AG09309 (cell line): ENCODE measurements at places on chromosomes 11 and 22.
A peak's percentile ranks its signal among the peaks of the same experiment; 100 is the strongest.

DNA sequence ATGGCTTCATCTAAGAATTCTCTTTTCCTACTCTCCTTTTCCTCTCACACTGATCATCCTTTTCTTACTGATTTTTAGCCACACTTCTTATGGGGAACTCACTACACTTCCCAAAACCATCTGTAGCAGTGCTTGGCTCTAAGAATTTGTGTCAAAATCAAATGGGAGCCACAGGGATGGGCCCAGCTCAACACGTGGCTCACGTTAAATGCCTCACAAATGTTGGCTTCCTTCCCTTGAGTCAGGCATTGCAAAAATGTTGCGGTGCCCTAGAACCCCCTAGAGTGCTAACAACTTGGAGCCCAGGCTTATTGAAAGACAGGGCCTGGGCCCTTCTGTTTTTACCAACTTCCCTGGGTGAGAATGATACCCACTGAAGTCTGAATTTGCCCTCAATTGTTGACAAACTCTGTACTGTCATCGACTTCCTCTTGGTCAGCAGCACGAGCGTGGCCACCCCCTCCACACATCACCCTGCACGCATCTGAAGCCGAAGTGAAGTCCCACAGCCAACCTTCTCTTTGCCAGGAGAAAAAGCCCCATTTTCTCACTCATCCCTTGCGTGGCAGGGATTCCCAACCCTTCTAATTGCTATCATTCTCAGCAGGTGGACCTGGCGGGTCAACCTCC, 69.7 kb downstream of the ELFN2 start:
- peak; percentile 23 for DNase-seq

GRCh38 chr11:62324731-62325556, 12.3 kb upstream of the ASRGL1 start:
- DNase-seq = no peak

- no peak for DNase-seq
Measured at GRCh38 chr11:19448651-19449050, 207.9 kb upstream of the E2F8 start.

- peak; percentile 31 for DNase-seq
Measured at GRCh38 chr22:21044931-21045584, 688 bp upstream of the LRRC74B start.

GRCh38 chr11:86735451-86736290, 63.3 kb upstream of the ME3 start:
- no peak for DNase-seq

- no peak for DNase-seq
Measured at GRCh38 chr11:101881586-101881985, 33.2 kb upstream of the CEP126 start.

- no peak for DNase-seq
Measured at GRCh38 chr11:22666325-22666687, at the start of gene GAS2. GAS2 (plus strand) TSS chr11:22666611; CDS start chr11:22674870, 8,259 bp downstream.

DNA sequence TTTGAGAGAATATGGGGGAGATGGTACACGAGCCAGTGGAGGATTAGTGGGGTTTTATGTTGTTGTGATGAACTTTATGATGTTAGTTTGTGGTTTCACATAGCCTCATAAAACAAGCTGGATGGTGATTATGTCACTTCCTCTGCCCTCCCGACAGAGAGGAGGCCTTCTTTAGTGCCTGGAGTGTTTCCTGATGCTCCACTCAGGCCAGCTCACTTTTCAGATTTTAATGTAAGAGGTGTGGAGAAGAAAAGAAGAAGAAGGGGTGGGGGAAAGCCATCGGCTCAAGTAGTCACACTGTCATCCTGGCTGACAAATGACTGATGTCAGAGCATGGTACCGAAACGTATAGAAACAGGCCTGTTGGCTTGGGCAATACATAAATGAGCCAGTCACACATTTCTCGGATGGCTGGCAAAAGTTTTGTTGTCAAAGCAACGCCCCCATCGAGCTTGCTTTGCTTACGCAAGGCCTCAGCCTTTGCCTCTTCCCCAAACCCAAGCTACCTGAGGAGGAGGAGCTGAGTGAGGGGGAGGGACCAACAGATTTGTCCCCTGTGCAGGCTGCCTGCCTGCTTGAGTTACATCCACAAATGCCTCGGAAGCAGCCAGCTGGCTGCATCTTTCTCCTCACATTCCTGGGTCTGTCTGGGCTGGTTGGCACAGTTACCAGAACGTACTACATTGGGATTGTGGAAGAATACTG, at the start of gene HEPHL1:
HEPHL1 (plus strand) TSS at position 578 of the 705 bp plus-strand sequence; CDS start at position 593, 15 bp downstream.
- peak; percentile 24 for DNase-seq

DNA sequence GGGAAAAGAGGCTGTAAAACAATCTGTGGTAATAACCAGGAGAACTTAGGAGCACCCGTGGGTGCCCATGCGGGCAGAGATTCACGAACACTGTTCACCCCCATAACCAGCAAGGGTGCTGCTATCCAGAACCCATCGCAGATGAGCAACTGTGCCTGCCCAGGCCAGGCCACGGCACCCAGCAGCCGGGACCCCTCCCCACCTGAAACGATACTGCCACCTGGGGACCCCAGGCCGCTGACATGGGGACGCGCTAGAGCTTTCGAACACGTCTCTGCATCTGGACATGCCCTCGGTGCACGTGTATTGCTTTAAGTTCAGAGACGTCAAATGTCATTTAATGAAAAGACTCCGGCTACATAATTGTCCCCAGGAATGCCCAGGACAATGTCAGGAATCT, 14.3 kb upstream of the MUC2 start:
- DNase-seq = no peak

DNA sequence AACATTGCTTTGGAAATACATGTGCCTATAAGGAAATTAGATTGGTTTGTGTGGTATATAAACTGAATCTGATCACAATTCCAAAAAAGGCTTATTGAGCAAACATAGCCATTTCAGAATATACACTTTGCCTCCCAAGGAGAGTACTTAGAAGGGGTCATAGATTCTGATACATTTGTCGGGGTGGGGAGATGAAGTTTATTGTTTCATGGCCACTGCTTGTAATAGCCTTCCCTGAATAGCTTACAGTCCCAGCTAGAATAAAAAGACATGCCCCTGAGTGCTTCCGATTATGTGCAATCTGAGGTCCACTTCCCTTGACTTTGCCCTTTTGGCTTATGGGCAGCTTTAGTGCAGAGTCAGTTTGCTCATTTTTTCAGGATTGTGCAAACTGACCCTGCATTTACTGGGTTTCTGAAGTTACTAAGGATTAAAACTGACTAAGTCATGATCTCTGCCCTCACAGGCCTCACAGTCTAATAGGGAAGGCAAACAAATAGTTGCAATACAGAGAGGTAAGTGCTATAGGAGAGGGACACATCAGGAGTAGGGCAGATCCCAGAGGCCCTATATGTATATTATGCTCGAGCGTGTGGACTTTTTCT, 184.2 kb downstream of the BLID start:
- no peak for DNase-seq

- DNase-seq = no peak
Measured at GRCh38 chr22:37827056-37827455, 3.9 kb downstream of the GALR3 start.

- no peak for DNase-seq
Measured at GRCh38 chr11:110566577-110566976, 136.8 kb downstream of the FDX1 start.

DNA sequence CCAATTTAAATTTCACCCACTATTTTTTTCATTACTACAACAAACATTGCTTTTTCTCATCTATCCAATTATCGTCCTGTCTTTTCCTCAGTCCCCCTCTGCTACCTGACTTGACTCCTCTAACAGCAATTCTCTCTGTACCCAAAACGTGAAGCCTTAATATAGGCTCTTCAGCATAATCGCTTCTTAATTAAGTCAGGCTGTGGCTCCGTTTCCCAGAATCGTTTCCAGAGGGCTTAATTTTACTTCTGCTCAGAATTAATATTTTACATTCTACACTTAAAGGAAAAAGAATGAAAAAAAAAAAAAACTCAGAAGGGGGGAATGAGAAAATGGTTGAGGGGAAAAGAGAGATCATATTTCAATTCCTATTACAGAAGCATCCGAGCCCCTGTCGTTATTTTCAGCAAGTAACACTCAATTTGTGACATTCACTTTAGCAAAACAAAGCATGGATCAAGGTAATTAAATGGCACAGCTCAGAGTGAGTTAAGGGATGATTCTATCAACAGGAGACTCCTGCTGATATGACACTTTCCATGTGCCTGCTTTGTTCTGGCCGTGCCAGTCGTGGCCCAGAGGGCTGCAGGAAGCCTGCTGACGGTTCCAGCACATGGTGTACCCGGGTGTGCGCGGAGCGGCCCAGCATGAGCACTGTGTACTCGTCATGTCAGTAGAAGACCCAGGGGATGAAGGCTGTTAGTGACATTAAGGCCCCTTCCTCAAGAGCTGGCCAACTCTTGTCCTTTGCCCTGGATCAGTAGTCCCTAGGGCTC, 272.5 kb downstream of the NTM start:
- DNase-seq = no peak

- no peak for DNase-seq
Measured at GRCh38 chr11:45885274-45885920, at the start of gene MAPK8IP1. MAPK8IP1 (plus strand) TSS chr11:45885651; CDS start chr11:45885821, 170 bp downstream.

- DNase-seq = no peak
Measured at GRCh38 chr22:19873138-19873959, 18.7 kb upstream of the GNB1L start.

DNA sequence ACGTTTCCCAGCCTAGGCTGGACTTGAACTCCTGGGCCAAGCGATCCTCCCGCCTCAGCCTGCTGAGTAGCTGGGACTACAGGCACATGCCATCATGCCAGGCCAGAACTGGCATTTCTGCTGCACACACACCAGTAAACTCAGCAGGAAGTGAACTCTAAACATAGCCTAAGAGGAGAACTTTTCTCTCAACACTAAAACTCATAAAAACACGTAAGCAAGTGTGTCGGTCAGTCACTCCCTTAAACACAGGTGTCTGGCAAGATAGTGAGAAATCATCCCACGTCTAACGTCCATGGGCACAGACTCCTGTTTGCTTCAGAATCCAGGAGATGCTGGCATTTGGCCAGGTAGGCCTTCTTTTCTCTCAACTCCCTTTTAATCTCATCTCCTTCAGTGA, 104.8 kb downstream of the RPL27A start:
- no peak for DNase-seq

DNA sequence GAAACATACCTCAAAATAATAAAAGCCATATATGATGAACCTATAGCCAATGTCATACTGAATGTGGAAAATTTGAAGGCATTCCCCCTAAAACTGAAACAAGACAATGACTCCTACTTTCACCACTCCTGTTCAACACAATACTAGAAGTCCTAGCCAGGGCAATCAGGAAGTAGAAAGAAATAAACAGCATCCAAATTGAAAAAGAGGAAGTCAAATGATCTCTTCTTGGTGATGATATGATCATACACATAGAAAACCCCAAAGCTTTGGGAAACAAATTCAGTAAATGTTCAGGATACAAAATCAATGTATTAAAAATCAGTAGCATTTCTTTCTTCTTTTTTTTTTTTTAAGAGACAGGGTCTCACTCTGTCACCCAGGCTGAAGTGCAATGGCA, 109.9 kb downstream of the DLG2 start:
- no peak for DNase-seq

GRCh38 chr11:429391-429790, 12.4 kb downstream of the ANO9 start:
- DNase-seq = no peak

DNA sequence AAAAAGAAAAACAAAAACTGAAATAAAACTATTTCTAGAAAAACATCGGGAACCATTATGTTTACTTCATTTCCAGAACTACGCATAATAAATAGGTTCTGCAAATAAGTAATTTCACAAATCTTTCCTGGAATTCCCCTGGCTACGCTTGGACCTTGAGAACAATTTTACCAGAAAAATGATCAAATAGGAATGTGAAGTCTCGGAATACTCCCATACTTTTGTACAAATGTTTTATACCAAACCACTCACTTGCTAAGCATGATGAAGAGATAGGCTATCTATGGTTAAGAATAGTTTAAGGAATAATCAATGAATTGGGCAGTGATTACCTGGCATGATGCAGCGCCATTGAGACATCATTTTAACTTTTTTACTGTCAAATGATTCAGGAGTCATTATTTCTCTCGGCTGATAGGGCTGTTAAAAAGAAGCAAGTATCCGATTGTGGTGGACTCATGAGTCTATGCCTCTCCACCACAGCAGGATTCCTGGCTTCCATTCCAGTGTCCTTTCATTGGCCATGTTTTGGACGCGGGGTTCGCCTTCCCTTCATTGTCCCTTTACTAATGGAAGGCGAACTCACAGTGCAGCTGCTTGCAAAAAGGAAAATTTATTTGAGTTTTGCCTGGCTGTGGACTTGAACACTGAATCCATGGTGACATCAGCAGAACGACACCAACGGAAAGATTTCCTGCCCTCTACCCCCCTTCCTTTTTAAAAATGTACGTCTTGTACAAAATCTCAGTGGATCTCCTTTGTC, 39.9 kb upstream of the BLID start:
- DNase-seq = no peak

- DNase-seq = no peak
Measured at GRCh38 chr22:30305519-30305905, 16.2 kb upstream of the CASTOR1 start.

DNA sequence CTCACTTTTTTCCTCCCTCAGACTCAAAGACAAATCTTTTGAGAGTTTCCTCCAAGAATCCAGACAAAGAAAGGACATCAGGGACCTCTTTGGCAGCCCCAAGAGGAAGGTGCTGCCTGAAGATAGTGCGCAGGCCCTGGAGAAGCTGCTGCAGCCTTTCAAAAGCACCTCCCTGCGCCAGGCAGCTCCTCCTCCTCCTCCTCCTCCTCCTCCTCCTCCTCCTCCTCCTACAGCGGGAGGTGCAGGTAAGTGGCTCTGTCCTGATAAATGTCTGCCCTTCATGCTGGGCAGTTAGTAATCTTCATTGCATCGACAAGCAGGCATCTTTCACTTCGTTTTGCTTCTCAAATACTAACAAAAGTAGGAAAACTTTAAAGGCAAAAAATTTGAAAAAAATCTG, 82.8 kb upstream of the PARVA start:
- no peak for DNase-seq

GRCh38 chr11:64553554-64554201, 37.3 kb upstream of the SLC22A12 start:
- DNase-seq = no peak

GRCh38 chr11:134542401-134543165, 130.5 kb upstream of the B3GAT1 start:
- no peak for DNase-seq

DNA sequence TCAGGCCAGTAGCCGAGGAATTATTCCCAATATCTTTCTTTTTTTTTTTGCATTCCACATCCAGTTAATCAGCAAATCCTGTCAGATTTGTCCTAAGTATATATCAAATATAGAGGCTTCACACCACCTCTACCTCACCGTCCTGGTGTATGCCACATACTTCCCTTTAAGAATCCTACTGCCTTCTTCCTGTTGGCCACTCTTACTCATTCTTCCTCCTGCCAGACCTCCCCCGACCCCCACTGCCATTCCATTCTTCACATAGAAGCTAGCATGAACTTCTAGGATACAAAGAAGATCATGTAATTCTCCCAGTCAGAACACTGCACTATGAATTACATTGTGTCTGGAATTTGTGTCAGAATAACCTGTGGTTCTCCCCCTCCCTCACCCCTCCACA, 89.5 kb downstream of the TRIM44 start:
- DNase-seq = no peak
